ENCODE measurements at places on chromosomes 6 and 20.

GRCh38 chr6:118722829-118723813, 71.7 kb upstream of the CEP85L start:
- no peak for DNase-seq

DNA sequence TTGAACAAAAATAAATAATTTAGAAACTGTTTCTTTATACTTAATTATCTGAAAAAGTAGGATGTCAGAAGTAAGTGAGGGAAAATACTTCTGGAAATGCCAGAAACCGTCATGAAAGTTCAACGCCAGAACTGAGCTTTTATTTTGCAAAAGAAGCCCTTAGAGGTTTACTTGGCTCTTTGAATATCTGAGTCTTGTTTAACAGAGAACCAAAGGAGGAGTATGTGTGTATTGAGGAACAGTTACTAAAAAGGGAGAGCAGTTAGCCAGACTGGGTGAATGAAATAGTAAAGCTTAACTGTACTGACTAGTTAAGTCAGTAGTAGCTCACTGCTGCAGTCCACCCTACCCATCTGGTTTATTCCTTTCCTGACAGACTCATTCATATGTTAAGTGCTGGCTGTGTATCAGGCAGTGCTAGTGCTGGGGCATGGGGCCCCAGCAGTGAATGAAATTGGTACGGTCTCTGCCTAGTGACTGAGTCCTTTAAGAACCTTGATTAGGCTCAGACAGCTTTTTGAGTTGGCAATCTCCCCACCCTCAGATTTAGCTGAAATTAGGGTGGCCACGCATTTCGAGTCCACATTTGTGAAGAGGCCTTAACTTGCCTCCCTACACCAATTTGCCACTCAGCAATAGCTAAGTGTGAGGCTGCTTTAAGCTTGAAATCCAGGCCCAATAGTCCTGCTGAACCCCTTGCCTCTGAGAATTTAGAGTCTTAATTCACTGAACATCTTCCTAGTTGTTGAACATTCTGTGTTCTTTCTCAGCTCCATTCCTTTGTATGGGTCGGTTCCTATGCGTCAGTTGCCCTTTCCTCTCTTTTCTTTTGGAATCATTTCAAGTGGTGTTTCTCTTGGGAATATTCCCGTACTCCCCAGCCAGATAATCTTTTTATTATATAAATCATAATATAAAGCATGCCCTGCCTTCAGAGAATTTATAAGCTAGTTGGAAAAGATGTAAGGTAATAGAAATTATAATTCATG, 20.2 kb downstream of the MAP3K4 start:
- no peak for DNase-seq

DNA sequence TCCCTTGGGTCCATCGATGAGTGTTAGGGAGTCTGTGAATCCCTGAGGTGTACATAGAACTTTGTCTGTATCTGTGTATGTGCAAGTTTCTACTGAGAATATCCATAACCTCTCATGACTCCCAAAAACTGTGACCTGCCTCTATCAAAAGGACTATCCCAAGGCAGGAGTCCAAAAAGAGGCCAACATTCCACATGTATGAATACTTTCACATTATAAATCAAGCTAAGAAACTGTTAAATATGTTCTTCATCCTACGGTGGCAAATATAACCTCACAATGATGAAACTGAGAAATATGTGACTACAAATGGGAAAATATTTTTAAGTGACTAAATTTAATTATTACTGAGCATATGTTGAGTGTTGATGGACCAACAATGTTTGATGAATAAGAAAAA, 16.1 kb upstream of the STX11 start:
- DNase-seq: no peak

DNA sequence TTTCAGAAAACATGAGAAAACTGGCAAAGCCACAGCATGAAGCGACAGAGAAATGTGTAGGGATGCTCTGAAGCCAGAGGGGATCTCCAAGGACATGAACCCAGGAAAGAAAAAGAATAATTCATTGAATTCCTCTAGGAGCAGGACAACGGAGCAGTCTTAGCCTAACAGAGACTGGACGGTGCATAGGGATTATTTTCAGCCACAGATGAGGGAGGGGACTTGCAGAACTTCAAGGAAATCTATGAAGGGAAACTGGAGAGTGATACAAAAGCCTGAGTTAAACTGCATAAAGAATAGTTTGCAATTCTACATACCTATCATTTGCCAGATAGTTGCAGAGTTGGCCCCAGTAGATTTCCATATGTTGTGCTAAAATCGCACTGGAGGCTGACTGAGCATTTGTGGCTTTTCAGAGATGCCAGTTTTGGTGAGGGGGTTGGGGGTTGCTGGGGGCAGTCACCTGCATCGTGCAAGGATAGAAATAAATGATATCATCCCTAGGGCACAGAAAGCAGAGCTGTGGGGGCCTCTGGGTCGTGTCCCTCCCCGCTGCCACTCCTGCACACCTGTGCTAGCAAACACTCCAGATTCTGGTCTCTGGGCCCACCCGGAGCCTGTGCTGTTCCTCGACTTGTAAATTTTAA, 443.2 kb upstream of the JARID2 start:
- DNase-seq: no peak

DNA sequence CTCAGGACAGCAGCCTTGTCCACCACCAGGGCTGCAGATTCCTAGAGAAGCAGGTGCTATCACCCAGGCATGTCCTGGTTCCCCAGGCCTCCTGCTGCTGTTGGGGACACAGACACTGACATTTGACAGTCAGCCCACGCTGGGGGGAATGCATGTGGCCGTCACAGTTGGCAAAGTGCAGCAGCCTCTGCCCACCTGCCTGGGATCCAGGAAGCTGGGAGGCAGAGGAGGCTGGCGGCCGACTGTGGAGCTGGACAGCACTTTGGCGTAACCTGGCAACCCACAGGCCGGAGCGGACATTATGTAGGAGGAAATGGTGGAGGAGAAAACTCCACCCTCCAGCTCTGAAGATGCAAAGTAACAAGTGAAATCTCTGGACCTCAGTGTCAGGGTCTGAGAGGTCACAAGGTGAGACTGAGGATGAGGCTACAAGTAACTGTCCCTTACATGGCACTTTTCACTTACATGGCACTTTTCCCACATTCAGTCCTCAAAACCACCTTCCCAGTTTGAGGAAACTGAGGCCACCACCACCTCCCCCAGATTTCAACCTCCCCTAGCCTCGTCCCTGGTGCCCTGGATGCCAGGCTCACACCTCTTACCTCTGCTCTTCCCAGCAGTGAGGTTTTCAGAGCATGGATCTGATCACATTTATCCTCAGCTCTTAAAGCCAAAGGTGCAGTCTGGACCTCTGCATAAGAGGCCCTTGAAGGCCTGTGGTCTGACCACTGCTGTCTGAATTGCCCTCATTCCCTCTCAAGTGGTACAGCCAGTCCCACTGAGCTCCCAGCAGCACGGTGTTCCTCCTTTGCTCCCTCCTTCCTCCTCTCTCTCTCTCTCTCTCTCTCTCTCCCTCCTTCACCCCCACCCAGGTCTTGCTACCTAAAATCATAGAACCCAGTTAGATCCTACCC, 8.7 kb downstream of the MAP1LC3A start:
- DNase-seq: no peak

GRCh38 chr20:35104685-35105295, 12.2 kb upstream of the TRPC4AP start:
- no peak for DNase-seq

DNA sequence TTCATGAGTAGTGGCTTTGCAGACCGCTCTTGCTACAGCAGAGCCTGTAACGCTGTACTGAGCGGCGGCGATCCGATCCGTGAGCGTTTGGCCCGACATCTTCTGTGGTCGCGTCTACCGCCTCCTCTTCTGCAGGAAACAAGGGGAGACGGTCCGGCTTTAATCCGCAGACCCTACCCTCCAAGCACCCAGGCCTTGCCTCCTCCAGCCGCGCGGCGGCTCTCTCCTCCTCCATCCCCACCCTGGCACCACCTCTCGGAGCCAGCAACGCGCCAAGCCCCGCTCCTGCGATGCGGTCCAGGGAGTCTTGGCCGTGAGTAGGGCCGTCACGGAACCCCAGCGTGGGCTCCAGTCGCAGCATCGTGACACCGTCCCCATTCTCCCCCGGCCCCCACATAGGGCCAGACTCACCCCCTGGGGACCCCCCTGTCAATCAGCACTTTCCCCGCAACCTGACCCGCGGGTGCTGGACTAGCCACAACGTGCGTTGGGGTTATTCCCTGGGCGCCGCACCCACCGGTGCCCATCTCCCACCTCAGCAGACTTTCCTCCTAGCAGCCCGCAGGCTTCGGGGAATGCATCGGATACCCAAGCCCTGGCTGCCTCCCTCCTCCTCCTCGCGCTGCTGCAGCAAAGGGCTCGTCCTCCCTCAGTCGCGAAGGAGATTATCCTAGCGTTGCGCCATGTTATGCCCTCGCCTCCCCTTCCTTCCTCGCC, 914 bp downstream of the SNAP91 start:
- no peak for DNase-seq

GRCh38 chr6:163721922-163722692, 307.6 kb downstream of the QKI start:
- DNase-seq: no peak

GRCh38 chr6:129653229-129653628, 56.7 kb downstream of the ARHGAP18 start:
- no peak for DNase-seq

GRCh38 chr6:53179961-53180651, 31.5 kb upstream of the GCM1 start:
- DNase-seq: no peak

DNA sequence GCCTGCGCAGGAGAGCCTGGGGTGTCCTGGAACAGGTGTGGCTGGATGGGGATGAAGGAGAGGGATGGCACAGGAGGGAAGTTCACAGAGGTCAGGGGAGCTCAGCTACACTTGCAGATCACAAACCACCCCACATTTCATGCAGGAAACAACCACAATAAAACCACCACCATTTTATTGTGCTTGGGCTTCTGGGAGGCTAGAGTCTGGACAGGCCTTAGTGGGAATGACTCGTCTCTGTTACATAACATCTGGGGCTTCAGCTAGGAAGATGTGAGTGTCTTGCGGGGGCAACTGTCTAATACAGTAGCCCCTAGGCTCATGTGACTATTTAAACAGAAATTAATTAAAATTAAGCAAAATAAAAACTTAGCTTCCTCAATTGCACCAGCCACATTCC, 33.4 kb downstream of the SNX5 start:
- no peak for DNase-seq

DNA sequence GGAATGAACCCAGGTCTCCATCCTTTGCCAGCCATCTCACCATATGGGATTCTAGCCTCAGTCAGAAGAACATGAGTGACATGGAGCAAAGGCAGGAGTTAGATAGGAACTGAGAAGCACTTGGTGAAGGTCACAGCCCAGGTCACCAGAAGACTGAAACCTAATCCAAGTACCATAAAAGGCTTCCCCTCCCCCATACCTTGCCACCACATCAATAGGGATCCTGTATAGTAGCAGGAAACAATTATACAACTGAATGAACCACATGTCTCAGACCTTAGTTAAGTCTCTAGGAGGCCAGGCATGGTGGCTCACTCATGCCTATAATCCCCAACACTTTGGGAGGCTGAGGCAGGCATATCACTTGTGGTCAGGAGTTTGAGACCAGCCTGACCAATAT, 49.6 kb downstream of the KIZ start:
- DNase-seq: no peak

DNA sequence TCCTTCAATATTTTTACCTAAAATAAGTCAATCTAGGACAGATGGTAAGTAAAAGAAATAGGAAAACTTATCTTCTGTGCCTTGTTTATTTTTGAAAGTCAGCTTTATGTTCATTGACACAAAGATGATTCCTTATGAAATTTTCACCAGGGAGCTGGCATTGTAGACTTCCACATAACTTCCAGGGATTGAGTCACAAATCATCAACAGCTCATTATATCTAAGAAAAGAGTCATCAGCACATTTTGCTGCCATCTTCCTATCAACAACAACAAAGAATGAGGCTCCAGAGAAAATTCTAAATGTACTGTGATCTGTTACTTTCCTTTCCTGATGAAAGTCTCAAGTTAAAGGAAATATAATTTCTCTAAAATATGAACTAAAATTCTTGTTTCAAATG, 48.5 kb downstream of the CFAP61 start:
- no peak for DNase-seq

DNA sequence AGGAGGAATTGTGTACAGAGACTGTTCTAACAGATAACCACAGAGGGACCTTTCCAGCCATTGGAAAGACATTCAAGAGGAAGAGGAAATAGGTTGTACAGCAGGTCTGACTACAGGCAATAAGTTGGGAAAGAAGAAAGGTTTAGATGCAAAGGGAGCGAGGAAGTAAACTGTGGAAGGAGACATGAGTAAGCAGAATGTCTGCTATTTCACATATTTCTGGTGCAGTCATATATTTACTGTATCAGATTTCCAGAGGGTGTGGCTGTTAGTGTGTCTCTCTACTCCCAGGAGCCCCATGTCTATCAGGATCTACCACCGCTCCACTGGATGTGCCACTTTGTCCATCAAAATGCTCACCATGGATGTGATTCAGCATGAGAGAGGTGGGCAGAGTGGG, 25.9 kb downstream of the MRS2 start:
- no peak for DNase-seq

- no peak for DNase-seq
Measured at GRCh38 chr6:147651249-147652063, 143.0 kb downstream of the SAMD5 start.

DNA sequence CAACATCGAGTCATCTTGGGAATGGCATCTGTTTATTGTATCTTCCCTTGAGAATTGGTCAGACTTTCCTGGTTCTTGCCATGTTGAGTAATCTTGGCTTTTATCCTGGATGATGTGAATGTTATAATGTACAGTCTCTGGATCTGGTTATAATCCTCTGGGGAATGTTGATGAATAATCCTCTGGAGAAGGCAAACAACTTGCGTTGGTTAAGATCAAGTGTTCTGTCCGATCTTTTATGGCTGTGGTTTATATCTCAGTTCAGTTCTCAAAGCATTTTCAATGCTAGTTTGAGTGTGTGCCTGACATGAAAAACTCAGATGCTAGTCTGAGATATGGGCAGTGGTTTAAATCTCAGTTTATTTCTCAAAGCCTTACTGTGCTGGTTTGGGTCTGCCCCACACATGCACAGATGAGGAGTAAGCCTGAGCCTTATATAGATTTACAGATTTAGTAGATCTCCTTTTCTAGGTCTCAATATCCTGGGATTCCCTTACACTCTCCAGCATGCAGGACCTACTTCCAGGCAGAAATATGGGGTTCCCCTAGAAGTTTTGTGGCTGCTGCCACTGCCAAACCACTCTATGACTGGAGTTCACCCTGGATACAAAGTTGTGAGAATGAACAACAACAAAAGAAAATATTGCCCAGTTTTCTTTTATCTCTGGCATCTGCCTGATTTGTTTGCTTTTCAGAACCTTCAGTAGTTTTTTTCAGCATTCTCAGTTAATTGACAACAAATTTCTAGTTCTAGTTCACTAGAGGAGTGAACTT, 191.8 kb upstream of the MAN1A1 start:
- DNase-seq: no peak

- DNase-seq: no peak
Measured at GRCh38 chr20:50142812-50143211, 10.7 kb downstream of the PEDS1 start.

DNA sequence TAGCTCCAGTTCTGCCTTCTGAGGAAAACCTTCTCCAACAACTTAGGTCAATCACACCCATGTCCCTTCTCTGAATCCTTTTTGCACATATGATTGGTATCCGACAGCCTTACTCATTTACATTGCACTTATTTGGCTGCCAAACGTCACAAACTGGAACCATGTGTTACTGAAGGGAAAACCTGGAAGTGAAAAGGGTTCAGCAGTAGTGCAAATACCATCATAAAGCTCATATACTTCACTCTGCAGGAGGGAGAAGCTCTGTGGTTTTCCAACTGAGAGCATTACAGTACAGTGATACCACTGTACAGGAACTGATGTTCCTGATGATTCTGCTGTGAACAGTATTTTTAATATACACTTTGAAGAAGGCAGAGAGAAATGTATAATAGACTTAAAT, 87.8 kb downstream of the SLC16A10 start:
- DNase-seq: no peak

Data from NCI-H1694 treated with DMSO at 0.1 percent for 48 hours (cell line).